ENCODE measurements at places on chromosomes 7 and 10.

GRCh38 chr7:51455513-51455912, 138.9 kb upstream of the COBL start:
- no peak for DNase-seq

GRCh38 chr10:104331208-104331838, 6.9 kb downstream of the ITPRIP start:
- no peak for DNase-seq

DNA sequence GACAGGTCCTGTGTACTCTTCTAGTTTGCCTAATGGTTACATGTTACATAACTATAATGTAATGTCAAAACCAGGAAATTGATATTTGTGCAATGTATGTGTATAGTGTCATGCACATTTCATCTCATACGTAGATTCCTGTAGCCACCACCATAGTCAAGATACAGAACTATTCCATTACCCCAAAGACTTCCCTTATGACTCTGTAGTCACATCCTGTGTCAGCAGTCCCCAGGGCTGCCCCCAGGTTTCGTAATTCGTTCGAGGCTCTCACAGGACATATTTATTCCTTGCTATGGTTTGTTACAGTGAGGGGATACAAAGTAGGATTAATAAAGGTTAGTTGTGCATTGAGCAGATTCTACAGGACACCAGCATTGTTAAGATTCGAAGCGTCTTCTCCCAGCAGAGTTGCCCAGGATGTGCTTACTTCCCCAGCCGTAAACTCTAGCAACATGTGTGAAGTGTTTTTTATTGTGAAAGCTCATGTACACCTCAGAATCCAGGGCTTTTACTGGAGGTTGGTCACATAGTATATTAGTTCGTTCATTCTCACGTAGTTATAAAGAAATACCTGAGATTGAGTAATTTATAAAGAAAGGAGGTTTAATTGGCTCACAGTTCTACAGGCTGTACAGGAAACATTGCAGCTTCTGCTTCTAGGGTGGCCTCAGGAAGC, 18.6 kb downstream of the RABGEF1 start:
- peak; percentile 92 for DNase-seq

GRCh38 chr7:30169579-30169978, 34.8 kb downstream of the MTURN start:
- DNase-seq = no peak

DNA sequence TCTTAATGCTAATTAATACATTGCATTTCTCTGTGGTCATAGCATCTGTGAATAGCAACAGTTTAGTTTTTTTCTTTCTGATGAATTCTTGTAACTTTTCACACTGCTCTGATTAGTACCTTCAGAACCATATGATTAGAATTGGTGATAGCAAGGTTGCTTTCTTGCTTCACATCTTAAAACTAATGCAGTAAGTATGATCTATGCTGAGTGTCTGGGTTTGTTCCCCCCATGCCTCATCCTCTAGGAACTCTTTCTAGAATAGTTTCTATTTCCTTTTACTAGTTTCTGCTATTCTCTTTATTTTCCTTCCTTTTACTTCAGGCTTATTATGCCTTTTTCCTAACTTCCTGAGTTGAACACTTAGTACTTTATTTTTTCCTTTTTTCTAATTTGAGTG, 32.4 kb downstream of the TES start:
- no peak for DNase-seq

GRCh38 chr10:94916423-94916822, 22.0 kb upstream of the CYP2C9 start:
- DNase-seq = no peak

DNA sequence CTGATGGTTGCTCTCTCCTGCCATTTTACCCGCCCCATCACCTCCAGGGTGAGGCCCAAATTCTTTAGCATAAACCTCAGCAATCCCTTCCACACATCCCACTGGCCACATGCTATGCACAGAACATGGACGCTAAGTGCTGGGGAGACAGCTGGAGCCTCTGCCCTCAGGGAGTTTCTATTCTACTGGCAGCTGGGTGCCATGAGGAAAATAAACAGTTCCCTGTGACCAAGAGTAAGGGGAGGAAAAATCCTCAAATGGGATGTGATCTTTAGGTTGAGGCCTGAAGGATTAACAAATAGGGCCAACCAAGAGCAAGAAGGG, 1.2 kb downstream of the PARP12 start:
- DNase-seq = no peak

DNA sequence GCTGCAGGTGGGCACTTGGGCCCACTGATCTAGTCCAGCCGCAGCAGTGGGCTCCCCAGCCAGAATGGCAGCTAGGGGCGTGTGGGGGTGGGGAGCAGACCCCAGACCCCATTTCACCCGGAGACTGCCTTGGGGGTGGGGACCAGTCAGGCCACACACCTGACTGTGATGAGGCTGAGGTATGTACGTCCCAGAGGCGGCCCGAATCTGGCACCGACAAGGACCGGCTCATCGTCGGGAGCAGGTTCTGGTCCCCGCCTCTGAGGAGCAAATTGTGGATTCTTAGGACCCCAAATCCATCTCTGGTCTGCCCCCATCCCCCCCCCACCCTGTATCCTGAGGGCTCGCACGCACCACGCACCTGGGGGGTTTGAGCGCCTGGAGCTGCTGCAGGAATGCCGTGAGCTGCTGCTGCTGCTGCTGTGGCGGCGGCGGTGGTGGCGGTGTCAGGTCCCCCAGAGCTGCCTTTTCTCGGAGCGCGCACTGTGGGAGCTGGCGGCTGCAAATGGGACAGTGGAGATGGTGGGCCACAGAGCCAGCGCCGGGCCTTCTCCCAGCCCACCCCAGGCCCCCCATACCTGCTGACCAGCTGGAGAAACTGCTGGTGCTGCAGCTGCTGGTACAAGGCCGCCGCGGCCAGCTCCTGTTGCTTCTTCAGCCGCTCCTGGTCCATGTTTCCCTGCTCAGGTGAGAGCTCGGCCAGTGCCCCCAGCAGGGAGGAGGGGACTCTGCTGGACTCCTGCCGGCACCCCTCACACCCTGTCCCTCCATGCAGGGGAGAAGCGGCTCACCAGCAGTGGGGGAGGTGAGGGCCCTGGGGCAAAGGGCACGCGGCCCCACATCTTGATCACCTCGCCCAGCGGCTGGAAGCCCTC, 10.2 kb downstream of the GIGYF1 start:
- DNase-seq = no peak

DNA sequence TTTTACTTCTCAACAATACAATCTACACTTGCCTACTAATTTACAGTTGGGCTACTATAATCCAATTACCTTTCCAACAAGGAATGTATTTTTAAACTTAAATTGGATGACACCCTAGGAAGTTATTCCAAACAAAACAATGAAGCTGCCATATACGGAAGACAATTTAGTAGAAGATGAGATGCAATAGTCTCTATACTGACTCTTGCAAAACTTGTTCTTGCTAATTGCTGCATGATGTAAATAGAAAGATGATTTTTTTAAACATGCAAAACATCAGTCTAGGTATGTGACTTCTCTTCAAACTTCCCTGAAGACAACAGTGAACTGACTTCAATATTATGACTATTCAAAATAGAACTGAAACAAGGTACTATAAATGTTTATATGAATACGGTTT, 17.6 kb downstream of the NT5C3A start:
- DNase-seq = no peak

- DNase-seq = no peak
These were observed 110.5 kb downstream of the JCAD start for GRCh38 chr10:29948881-29949355.

DNA sequence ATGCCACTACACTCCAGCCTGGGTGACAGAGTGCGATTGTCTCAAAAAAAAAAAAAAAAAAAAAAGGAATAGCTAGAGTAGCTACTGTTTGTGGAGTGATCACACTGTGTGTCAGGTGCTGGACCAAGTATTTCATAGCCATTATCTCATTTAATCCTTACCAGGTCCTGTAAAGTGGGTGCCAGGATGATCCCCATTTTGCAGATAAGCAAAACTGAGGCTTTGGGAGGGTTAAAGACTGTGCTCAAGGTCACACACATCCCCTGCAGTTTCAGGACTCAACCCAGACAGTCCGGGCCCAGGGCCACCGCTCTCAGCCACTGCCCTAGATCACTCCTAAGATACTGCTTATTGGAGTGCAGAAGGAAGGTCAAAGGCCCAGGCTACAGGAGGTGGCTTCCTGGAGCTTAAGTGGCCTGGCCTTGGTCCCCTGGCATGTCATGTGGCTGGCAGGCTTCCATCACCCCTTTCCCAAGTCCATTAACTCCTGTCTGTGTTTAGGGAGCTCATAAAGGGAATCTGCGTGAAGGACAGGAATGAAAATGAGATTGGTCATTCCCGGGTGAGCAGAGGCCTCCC, 12.4 kb upstream of the WBP1L start:
- DNase-seq = no peak

DNA sequence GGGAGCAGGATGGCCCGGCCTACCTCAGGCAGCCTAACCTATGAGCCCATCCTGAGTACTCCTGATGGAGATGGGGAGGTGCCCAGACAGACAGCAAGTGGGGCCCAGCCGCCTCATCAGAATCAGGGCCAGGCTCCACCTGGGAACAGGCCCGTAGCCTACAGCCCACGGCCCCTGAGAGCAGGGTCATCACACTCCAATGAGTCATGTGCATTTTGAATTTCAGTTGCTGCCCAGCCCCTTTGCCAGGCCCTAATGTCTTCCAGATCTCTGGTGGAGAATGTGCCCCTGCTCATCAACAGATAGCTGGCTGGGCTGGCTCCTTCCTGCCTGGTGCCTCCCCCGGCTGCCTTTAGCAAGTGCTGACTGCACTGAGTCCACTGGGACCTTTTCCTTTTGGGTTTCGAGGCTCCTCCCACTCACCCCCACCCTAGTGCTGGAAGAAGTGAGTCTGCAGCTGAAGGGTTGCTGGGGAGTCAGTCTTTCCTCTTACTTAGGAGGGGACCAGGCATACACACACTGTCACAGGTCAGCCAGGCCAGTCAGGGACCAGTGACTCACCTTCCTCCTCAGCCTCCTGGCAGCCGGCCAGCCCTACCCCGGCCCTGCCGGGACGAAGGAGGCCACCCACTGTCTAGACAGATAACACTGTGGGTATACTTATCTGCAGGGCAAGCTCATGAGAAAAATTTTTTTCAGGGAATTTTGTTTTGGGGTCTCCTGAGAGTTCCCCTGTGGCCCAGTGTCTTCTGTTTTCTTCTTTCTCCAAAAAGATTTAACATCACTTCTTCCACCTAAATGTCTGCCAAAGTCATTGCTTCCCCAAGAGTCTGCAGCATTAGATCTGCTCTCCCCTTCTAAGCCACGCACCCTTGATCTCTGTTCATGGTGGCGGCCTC, 9.1 kb upstream of the ASIC3 start:
- DNase-seq = peak; percentile 67
